ENCODE measurements at places on chromosomes 12 and 14.

GRCh38 chr14:83171761-83172160 is 1638.1 kb upstream of the SEL1L start:
- no peak for DNase-seq

- DNase-seq = no peak
These were observed 4.1 kb upstream of the CSAD start for GRCh38 chr12:53184828-53185227.

DNA sequence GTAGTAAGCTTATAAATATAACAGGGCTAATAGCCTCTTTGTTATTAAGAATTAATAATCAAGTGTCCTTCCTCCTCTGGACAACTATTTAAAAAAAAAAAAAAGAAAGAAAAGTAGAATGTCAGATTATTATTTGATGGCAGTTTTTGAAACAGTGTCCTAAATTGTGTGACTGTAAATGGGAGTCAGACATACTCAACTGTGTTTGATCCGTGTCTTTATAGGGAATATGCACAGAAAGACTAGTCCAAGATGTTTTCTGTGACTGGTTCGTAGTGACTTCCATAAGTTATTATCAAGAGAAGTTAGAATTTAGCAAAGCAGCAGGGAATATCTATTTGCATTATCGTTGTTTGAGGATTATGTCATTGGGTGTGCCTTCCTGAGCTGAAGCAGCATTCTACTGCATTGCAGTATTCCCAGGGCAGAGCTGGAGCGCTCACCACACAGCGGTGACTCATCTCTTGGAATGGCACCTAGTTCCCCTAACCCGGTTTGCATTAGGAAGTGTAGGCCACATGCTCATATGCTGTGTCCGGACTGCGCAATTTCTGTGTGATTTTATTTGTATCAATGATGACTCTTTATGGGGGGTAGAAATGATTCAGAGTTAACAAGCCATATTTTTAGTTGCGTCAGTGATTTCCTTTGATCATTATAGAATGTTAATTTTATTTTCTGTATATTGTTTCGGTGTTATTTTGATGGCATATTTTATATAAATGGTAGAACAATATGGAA is 7.9 kb downstream of the DYNC1H1 start:
- no peak for DNase-seq

DNA sequence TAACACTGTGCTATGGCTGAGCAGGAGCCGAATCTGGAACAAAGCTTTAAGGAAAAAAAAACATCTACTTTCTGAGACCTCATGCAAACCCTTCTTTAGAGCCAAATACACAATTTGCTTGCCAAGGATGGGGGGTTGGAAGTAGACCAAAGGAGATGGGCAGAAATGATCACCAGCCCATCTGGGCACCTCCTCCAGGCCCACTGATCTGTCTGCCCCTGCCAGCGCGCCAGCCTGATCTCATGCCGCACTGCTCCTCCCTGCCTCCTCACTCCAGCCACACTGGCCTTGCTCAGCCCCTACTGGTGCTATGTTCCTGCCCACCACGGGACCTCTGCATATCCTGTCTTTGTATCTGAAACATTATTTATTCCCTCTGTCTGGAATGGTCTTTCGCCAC is 24.8 kb upstream of the RAB35 start:
- DNase-seq = no peak

DNA sequence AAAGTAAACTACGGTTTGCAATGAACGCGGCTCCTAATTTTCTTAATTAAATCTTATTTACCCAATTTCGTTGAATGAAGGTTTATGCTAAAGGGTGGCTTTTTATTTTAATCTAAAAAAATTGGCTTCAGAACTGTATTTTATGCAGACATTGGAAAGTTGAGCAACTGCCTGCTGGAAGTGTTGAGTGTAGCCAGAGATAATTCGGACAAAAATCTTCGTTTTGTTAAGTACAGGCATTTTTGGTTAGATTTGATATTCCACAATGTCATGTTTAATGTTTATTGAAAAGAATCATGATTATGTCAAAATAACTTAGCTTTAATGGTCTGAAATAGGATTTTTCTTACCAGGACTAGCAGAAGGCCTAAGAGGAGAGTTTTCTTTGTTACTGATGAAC is 875 bp downstream of the IRAK3 start:
- DNase-seq = no peak

Data from stimulated activated CD8-positive, alpha-beta memory T cell treated with anti-CD3 and anti-CD28 coated beads, Interleukin-15, amount 100 ng/mL, for 48 hours (primary cell).